GM23338 (cell line): ENCODE measurements at places on chromosomes 7 and 10. TPM values are rescaled to one million over a fixed set of nuclear protein-coding genes. Genes with fewer than 3 reads are reported as not detected.

The CALHM2 gene
- 2.1 and 2.7 TPM in 2 replicates for total RNA-seq

The PDZD7 gene
- 1.7 and 2.3 TPM in 2 replicates for total RNA-seq

The C7orf33 gene
- not detected in 2 replicates for total RNA-seq

DNA sequence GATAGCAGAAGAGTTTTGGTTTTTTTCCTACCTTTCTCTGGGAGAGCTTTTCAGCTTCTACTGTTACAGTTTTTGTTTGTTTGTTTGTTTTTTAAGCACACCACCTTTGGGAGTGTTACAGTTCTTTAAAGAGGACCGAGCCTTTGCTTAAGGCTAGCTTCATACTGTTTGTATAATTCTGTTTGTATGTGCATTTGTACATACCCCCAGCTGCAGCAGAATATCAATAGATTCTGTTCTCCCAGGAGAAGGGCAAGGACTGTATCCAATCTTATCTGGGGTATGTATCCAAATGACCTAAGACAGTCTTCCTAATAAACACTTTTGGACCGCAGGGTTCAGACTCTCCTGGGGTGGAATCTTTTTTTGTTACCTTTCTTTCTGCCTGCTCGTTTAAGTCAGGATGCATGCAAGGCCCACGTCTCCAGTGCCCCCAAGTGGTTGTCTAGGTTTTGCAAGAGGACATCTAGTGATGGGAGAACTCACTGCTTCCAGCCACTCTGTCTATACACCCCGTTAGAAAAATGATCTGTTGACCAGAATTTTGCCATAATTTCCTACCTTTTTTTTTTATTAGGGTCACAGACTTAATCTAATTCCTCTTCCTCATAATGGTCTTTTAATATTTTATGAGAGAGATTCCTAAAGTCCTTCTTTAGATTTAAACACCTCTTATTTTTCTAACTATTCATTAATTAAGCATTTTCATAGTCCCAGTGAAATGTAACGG, 23.9 kb downstream of the NRF1 start:
- peak; percentile 89 for DNase-seq

- peak; percentile 65 for DNase-seq
Observed at GRCh38 chr10:87860156-87860795, 3.1 kb downstream of the KLLN start.

GRCh38 chr7:27476493-27476892, 186.2 kb downstream of the HIBADH start:
- no peak for DNase-seq
